ENCODE measurements at places on chromosomes 12 and 14.

- no peak for DNase-seq
Observed at GRCh38 chr12:67270622-67271021, 1.5 kb downstream of the CAND1 start.

DNA sequence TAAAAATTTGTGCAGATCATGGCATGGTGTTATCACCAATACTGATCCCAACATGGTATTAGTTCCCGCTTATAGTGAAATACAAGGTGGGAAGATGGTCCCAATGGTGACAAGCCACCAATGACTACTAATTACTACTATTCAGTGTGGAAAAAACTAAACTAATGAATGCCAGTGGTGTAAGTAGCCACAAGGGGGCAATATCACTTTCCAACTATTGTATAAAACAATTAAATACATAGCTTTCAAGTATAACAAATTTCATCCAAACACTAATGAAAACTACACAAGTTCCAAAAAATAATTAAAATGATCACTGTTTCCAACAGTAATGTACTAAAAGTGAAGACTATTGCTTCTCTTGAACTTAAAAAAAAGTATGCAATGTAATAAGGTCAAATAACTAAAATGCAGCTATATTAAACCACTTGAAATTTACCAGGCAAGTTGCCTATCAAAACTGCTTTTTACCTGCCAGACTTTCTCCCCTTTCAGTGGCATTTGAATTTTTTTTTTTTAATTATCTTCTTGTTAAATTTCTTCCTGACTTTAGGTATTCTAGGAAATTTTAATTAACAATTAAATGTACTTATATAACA is 58.0 kb downstream of the PAPLN start:
- DNase-seq, result peak; percentile 7

GRCh38 chr14:94001016-94001415 is 3.9 kb downstream of the CCDC197 start:
- DNase-seq, result no peak

GRCh38 chr12:65902500-65902899 is 78.2 kb downstream of the HMGA2 start:
- DNase-seq, result no peak

- DNase-seq, result no peak
Observed at GRCh38 chr12:43107026-43107775, 444.8 kb downstream of the ADAMTS20 start.

- DNase-seq, result no peak
Observed at GRCh38 chr14:77681196-77682157, 26.3 kb downstream of the ALKBH1 start.

- no peak for DNase-seq
Observed at GRCh38 chr12:113180333-113180732, 4.9 kb downstream of the DDX54 start.

- no peak for DNase-seq
Observed at GRCh38 chr12:14275886-14276285, 89.6 kb upstream of the ATF7IP start.

- DNase-seq, result no peak
Observed at GRCh38 chr14:37587131-37587803, 7.8 kb downstream of the FOXA1 start.

DNA sequence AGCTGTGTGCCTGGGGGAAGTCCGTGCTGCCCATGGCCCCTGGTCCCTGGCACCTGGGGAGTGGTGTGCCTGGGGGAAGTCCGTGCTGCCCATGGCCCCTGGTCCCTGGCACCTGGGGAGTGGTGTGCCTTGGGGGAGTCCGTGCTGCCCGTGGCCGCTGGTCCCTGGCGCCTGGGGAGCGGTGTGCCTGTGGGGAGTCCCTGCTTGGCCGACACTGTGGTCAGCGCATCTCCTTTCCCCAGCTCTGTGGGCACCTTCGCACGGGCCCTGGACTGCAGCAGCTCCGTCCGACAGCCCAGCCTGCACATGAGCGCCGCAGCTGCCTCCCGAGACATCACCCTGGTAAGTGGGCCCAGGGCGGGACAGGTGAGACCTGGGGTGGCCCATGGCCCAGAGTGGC is 14.5 kb upstream of the CRIP2 start:
- no peak for DNase-seq

DNA sequence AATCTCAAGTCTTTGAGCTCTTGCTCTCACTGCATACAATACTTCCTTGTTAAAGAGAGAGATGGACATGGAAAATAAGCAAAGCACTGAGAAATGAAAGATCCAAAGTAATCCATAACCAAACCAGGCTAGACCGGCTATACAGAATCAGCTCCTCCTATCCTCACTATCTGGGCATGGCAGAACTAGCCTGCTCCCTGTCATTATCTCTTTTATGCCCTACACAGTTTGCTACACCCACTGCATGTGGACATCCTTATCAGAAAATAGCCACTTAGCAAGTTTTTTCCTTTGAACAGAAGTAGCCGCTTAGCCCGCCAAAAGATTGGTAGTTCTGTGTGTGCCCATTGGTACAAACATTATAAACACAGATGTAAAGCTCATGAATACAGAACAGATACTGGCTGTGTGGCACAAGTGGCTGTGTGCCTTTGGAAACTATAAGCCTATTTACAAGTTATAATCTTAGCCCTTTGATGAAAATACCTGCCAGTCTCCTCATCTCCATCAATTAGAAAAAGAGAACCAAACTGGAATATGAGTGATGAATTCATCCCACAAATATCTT is 34.7 kb downstream of the SPTB start:
- DNase-seq, result no peak

- no peak for DNase-seq
Observed at GRCh38 chr12:52434081-52434733, at the start of gene KRT75. Gene KRT75 (minus strand): TSS chr12:52434371. CDS start chr12:52434304, 67 bp downstream.

DNA sequence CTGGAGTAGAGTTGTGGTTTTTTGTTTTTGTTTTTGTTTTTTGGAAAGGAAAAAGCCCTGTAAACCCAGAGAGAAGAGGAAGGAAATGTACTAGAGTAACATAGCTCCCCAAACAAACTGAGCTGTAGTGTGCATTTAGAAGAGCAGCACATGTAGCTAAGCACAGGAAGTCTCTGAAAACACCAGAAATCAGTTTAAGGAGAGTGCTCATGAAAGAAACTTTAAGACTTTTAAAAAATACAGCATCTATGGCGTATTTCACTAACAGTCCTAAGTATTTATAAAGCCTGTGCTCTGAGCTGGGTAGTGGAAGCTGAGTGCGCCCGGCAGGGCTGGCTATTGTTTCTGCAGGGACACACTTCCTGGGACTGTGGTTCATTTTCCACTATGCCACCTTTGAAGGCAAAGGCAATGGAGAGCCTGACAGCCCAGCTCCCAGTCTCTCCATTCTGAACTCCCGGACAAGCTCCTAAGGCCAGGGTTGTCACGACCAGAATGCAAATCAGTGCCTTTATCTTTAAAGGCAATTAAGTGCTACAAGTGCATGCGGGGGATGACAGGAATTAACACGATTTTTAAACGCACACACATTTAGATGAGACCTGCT is 45.4 kb downstream of the NIN start:
- no peak for DNase-seq

DNA sequence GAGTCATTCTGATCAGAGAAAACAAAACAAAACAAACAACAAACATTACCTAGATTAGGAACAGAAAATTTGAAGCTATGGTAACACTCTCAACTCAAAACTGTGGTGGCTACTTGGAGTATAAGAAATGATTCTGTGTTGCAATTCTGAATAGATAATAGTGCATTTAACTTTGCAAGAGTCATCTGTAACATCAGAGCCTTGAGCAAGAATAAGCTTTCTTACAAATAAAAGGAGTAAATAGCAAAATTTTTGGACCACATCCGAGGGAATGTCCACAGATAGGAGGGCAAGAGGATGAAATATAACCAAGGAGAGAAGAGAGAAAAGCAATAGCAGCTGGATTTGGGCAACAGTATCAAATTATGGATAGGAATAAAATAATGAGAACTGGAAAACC is 1090.6 kb downstream of the SLC6A15 start:
- no peak for DNase-seq

DNA sequence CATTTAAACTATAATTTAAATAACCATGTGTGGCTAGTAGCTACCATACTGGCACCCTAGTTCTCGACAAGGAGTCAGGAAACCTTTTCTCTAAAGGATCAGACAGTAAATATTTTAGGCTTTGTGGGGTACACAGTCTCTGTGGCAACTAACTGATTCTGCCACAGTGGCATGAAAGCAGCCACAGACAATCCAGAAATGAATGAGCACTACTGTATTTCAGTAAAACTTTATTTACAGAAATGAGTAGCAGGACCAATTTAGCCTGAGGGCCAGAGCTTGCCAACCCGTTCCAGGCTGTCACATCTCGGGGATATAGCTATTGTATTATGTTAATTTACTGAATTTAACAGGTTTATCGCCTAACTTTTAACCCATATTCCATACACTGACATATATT is 278.7 kb downstream of the ITPR2 start:
- DNase-seq, result no peak

- no peak for DNase-seq
Observed at GRCh38 chr14:71371711-71372396, 464.6 kb downstream of the PCNX1 start.

- no peak for DNase-seq
Observed at GRCh38 chr14:97705107-97705506, 907.9 kb downstream of the VRK1 start.

GRCh38 chr14:89813617-89814031 is 140.9 kb downstream of the EFCAB11 start:
- DNase-seq, result no peak

- DNase-seq, result no peak
Observed at GRCh38 chr14:21406213-21406612, 22.4 kb upstream of the SUPT16H start.

DNA sequence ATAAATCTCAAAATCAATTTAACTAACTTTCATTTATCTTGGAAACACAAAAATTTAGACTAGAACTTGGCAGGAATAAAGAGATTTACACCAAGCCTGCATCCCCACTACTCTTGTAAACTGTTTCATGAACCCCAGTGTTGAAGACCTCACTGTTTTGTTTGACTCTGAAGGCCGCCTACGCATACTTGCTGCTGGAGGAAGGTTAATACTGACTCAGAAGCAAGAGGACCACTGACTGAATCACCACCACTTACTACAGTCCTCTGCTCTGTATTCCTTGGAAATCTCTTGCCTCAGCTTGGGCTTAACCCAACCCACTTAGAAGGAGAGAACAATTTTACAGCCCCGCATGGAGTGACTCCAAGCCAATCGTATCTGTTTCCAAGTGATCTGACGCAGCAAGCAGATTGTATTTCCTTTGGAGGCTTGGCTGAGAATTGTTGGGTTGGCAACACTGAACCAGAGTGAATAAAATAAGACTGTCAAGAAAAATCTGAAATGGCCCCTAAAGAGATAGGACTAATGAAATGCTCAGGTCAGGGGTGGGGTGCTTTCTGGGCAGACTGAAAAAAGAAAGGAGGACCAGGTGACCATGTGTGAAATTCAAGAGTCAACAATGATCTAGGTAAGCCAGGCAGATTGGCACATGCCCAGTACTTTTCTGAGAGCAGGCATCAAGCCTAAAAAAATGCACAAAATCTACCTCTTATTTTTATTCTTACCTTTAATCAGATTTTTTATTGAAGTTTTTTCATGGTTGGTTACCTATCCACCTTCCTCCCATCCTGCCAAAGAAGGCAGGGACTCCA is 248.6 kb downstream of the ZFP36L1 start:
- DNase-seq, result no peak

- no peak for DNase-seq
Observed at GRCh38 chr14:100422556-100423316, 99.6 kb downstream of the SLC25A47 start.

DNA sequence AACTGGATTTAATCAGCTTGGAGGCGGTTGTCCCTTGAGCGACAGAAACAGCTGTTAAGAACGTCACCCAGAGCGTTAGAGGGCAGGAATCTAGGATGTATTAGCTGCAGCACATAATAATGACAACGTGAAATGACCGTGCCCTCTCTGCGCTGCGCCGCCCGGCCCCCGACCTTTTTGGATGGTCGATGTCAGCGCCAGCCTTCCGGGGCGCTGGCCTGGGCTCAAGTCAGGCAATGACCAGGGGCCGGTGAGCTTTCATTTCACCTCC is 427 bp upstream of the TMEM120B start:
- DNase-seq, result no peak

GRCh38 chr12:3833670-3834310 is 39.4 kb downstream of the PARP11 start:
- no peak for DNase-seq

- DNase-seq, result peak; percentile 25
Observed at GRCh38 chr14:22556990-22557623, 31.9 kb downstream of the DAD1 start.

- DNase-seq, result no peak
Observed at GRCh38 chr14:50366115-50366514, 30.6 kb downstream of the CDKL1 start.

DNA sequence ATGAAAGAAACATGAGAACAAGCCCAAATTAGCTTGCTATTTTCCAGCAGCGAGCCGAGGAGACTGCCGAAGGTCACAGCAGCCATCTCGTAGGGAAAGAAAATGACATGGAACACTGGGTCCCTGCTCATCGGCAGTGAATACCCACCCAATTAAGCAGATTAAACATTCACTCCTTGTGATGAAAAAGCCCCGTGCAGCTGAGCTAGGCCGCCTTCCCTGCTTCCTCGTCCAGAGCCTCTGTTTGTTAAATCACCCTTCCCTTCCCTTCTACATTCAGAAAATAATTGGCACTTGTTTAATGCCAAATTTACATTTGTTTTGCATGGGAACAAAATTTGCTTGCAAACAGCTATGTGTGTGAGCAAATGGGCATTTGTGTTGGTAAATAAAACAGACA is 342.5 kb downstream of the RMST start:
- no peak for DNase-seq

GRCh38 chr14:98941481-98941880 is 330.5 kb downstream of the BCL11B start:
- no peak for DNase-seq

- no peak for DNase-seq
Observed at GRCh38 chr12:92055877-92056276, 89.8 kb downstream of the BTG1 start.

- DNase-seq, result no peak
Observed at GRCh38 chr12:89454080-89454848, 70.3 kb downstream of the GALNT4 start.

DNA sequence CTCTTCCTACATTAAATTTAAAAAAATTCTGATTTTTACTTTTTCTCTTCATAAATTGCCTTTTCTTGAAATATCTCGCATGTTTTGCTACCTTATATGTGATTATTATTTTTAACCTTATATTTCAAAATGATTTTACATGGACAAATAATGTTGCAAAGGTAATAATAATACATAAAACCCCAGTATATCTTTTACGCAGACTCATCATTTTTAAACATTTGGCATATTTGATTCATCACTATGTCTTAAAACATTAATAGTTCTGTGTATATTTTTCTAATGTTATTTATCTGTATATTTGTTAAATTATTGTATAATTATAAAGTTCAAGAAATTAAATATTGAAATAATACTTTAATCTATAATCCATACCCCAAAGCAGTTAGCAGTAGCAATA is 350.8 kb downstream of the RPL10L start:
- DNase-seq, result no peak

GRCh38 chr12:92294676-92295440 is 149.2 kb upstream of the BTG1 start:
- no peak for DNase-seq

- no peak for DNase-seq
Observed at GRCh38 chr14:89853936-89854693, 100.4 kb downstream of the EFCAB11 start.
